ENCODE measurements at places on chromosomes 6 and 20.

DNA sequence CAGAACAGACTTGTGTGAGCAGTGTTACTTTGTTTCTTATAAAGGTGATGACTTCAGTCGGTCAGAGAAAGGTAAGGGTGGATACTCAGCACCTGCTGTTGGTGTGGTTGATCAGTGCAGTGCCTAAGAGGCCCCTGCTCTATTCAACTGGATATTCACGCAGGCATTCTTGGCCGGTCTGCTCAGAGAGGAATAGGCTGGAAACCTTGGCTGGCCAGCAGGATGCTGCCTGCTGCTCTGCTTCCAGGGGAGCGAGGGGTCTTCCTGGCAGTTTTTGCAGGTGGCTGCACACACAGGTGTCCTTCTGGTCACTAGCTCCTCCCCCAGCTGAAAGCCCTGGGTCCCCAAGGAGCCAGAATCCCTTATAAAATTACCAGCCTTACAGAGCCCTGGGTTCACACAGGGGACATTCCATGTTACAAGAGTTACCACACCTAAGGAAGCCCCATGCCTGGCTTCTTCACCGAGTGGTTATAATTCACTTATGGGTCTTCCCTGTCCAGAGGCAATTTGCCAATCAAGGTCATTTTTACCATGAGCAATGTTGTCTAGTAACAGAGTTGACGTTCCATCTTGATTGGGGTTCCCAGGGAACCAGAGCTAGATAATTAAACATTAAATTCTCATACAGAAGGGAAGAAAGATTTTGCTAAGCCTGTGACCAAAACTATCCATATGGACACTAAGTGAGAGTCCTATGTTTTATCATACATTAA lies 16.4 kb downstream of the SYNJ2 start:
- no peak for DNase-seq

DNA sequence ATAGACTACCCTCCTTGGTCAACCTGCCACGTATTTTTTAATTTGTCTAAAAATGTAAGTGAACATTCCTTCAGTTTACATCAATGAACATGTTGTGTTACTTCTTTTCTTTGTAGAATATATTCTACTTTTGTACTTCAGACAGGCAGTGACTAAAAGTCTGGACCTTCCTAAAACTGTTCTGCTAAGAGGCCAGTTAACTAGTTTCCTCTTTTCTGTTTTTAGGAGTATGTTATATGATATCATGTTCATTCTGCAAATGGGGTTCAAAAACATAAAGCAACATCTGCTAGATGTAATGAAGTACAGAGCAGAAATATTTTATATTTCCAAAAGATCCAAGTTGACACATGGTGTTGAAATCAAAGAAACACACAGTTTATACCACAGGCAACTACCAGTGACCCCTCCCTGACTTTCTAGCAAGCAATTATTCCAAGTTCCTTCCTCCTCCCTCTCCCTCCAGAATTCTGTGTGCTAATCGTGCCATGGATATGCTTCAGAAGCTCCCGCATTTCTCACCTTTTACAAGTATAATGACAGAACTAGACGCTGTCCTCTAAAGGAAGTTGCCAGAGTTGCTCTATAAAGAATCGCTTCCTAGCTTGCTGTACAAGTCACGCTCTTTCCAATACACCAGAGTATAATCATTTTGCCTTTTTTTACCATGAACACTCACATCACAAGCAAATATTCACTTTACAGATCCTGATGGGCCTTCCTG lies 64.7 kb downstream of the ARHGAP18 start:
- peak; percentile 54 for DNase-seq

- no peak for DNase-seq
Observed at GRCh38 chr6:39184906-39185580, 44.2 kb downstream of the KCNK5 start.

- DNase-seq, result no peak
Observed at GRCh38 chr6:105867277-105867676, 218.9 kb upstream of the PRDM1 start.

DNA sequence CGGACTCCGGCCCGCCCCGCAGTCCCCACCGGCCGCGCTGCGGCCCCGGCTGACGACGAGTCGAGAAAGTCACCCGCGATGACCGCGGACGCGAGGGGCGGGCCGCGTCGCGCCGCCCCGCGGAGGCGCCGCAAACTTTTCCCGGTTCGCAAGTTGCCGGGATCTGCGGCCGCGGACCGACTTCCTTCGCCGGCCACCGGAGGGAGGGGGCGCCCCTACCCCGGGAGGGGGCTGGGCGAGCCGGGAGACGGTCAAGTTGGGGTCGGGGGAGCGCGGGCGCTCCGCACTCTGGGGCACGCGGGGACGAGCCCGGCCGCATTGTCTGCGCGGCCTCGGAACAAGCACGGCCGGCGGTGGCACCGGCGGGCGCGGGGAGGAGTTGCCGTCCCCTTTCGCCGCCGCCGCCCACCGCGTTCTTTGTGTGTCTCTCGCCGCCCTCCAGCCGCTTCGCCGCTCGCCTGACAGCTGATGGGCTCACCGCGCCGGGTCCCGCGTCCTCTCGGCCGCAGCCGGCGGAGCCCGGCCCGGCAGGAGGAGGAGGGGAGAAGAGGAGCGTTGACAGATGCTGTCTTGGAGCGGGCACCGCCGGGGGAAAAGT lies 131.6 kb downstream of the OGFRL1 start:
- DNase-seq, result no peak

GRCh38 chr6:56742122-56742791 lies 99.6 kb upstream of the DST start:
- DNase-seq, result no peak

DNA sequence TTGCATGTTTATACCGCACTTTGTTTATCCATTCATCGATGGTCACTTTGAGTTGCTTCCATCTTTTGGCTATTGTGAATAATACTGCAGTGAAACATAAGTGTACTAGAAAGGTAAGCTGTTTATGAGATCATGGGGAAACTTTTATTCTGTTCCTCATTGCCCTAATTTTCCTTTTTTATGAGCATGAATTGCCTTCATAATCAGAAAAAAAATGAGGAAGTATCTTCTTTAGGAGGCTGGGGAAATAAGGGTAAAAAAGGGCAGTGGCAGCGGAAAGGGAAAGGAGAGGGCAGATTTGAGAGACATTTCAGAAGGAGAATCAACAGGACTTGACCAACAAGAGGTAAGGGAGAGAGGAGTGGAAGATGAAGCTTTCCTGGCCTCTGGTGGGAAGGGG lies 14.3 kb upstream of the SERINC3 start:
- no peak for DNase-seq

DNA sequence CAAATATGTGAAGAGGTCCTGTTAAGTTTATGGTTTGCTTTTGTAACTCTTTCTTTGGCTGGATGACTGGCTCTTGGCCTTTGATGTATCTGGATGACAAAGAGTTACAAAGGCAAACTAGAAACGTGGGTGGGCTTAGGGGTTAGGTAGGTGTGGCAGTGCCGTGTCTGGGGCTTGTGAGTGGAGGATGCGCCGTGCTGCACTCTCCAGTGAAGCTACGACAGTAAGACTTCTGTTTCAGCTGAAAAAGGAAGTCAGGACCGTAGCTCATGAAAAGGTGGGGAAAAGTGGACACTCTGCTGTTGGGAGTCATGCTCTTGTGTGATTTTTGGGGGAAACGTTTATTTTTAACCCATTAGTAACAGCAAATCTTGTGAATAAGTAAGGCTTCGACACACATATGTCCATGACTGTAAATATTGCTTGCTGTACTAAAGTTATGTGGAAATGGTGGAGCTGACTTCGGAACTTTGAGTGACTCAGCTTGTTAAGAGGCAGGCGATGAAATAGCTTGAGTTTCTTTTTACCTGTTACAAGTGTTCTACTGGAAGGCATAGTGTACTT lies 45.6 kb downstream of the DUSP22 start:
- no peak for DNase-seq

DNA sequence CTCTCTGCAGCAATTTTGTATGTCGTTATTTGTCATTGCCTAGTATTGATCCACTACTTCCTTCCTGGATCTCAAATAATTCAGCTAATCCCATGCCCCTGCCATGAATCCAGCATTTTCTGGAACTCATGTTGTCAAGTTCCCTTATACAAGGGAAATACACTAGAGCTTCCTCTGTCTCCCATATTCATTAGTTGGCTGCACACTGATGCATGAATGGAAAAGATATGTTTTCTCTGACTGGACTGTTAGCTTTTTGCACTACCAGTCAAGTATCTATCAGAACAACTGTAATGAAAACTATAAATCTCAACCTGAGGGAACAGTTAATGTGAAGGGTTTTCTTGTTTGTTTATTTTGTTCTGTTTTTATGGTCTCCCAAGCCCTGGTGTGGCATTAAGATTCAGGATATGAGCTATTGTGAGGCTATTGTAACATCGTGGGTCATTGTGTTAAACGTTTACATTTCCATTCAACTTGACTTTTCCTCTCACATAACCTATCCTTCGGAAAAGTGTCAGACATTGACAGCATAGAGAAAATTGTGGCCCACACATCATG lies 102.5 kb upstream of the FAM8A1 start:
- no peak for DNase-seq

DNA sequence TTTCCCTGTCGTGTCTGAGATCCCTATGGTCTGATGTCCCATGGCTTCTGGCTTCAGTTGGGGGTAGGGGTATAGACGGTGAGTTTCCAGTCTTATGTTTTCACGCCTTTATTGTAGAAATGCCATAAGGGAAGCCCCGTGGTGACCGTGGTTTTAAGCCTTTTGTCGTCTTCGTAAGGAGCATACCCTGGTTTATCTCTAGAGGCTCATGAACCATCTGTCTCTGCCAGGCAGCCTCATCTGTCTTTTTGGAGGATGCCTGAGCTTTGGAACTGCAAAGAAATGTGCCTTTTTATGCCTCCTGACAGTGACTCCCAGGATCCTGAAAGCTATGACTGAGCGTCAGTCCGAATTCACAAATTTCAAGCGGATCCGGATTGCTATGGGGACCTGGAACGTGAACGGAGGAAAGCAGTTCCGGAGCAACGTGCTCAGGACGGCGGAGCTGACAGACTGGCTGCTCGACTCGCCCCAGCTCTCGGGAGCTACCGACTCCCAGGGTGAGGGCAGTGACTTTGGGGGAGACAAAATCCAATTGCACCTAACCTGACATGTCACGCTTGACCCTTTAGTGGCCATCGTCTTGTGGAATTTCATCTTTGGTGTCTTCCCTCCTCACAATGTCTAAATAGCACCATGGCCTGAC lies 84.6 kb downstream of the SYNJ2 start:
- DNase-seq, result no peak

- DNase-seq, result no peak
Observed at GRCh38 chr6:132504757-132505156, 8.2 kb downstream of the STX7 start.

- DNase-seq, result no peak
Observed at GRCh38 chr6:82555801-82556200, 192.2 kb downstream of the TPBG start.

DNA sequence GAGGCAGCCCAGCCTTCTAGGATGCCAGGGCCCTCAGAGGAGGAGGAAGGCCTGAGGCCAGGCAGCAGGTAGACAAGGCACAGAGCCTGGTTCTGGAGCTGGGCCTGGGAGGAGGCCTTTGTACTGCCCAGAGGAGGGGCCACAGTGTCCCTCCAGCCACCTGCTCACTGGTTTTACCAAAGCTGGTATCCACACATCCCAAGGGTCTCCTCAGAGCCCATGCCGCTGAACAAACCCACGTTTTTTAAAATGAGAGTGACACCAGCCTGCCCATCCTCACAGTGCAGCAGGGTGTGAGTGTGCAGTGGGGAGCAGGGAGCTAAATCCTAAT lies 162.7 kb downstream of the LY86 start:
- DNase-seq, result no peak

GRCh38 chr6:150575836-150576235 lies 23.8 kb upstream of the PLEKHG1 start:
- DNase-seq, result no peak

DNA sequence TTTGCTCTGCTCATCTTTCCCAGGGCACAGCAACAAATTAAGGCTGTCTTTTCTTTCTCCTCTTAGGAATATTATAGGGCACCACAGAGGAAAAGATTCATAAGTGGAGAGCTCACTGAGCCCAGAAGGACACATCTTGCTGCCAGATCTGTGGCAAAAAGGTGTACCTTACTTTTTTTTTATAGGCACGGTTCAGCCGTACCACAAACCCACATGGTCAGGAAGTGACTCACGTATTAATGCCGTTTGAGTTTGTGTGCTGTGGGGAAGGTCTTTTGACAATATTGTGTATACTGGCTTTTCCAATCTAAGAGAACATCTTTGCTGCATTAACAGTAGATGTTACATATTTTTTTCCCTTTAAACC lies 28.4 kb downstream of the PAQR8 start:
- DNase-seq, result peak; percentile 45

GRCh38 chr6:133587546-133588160 lies 301.3 kb upstream of the TCF21 start:
- DNase-seq, result no peak

GRCh38 chr6:93779086-93779841 lies 359.9 kb upstream of the EPHA7 start:
- DNase-seq, result no peak

GRCh38 chr20:8875586-8875985 lies 193.3 kb upstream of the PLCB4 start:
- no peak for DNase-seq

- no peak for DNase-seq
Observed at GRCh38 chr6:49557177-49557576, 6.7 kb downstream of the C6orf141 start.

GRCh38 chr6:41836660-41837052 lies 49.2 kb downstream of the TOMM6 start:
- DNase-seq, result no peak

GRCh38 chr6:53929041-53929820 lies 134.4 kb downstream of the LRRC1 start:
- peak; percentile 18 for DNase-seq

DNA sequence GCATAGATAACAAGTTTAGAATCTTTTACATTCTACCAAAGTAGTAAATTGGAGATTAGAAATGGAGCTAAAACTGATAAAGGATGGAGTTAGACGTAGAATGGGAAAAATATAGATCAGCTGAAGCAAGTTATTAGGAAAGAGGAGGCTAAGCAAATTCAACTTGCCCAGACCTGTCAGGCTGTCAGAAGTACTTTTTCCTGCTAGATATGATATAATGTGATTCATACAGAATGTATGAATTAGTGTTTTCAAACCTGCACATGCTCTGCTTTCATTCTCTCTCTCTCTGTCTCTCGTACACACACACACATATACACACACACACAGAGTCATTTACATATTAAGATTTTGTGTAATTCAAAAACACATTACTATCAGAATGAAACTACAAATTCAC lies 133.2 kb upstream of the HDGFL1 start:
- DNase-seq, result no peak
